Mammary epithelial cell (primary cell): ENCODE measurements at places on chromosomes 4 and X. TPM values are rescaled to one million over a fixed set of nuclear protein-coding genes. Genes with fewer than 3 reads are reported as not detected.
A peak's percentile ranks its signal among the peaks of the same experiment; 100 is the strongest.

DNA sequence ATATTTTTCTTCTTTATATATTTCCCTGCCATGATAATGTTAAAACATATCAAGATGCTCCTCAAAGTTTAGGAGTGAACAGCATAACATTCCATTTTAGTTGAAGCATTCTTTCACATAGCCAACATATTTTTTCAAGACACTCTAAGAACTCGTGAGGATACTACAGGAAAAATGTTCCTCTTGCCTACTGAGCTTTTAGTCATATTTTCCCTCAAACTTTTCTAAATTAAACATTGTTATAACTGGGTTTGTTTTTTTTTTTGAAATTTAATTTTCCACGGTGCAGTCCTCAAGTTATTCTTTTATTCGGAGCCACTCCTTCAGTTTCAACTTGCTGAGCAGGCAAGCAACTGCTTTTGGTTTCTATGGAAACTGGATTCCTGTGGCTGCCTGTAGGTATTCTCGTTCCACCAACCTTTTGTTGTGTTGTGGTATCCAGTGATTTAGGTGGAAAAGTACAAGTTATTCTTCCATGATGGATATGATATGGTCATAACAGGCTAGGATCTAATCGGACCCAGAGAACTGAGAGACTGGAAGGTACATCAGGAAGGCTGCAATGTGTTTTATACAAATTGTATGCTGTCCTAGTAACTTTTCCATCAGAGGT is 248.0 kb downstream of the TRIML1 start:
- peak; percentile 83 for DNase-seq

FGFBP2 gene
- total RNA-seq, result not detected

TMPRSS11D gene
- not detected in 2 replicates for total RNA-seq

VCX3A gene
- not detected in 2 replicates for total RNA-seq

DNA sequence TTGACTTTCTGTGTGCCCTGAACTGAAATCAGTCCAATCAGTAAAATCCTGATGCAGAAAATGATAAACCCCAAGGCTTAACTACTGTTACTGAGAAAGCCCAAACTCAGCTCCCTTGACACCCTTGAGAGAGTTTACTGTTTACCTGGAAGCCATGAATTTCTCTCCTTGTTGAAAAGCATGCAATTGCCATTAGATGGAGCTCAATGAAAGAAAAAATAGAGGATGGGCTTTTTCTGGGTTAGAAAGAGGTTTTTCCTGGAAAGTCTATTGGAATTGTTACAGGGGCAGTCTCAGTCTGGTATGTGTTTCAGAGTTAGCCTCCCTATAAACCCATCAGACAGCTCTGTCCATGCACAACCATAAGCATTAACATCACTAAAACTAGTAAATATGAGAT is 66.4 kb upstream of the C4orf54 start:
- DNase-seq, result no peak

GRCh38 chr4:41865306-41865980 is 69.8 kb upstream of the TMEM33 start:
- no peak for DNase-seq

IGFBP7 gene
- 73.4 and 99.7 TPM in 2 replicates for total RNA-seq

MAGEA2 gene
- total RNA-seq, result not detected in 2 replicates

GLUD2 gene
- total RNA-seq, result 0.24 and 0.27 TPM in 2 replicates

- no peak for DNase-seq
Observed at GRCh38 chr4:153481478-153481877, 15.3 kb downstream of the TMEM131L start.

TEX13D gene
- total RNA-seq, result not detected

GRCh38 chr4:121668368-121669162 is 28.2 kb downstream of the ANXA5 start:
- peak; percentile 86 for DNase-seq

- DNase-seq, result no peak
Observed at GRCh38 chrX:105526431-105526830, 295.9 kb upstream of the NRK start.

SLC6A8 gene
- total RNA-seq, result 20.5 TPM

- DNase-seq, result no peak
Observed at GRCh38 chrX:136055651-136056221, 70.5 kb downstream of the SLC9A6 start.

GRCh38 chrX:143869018-143869417 is 14.9 kb upstream of the UBE2NL start:
- DNase-seq, result no peak

DNA sequence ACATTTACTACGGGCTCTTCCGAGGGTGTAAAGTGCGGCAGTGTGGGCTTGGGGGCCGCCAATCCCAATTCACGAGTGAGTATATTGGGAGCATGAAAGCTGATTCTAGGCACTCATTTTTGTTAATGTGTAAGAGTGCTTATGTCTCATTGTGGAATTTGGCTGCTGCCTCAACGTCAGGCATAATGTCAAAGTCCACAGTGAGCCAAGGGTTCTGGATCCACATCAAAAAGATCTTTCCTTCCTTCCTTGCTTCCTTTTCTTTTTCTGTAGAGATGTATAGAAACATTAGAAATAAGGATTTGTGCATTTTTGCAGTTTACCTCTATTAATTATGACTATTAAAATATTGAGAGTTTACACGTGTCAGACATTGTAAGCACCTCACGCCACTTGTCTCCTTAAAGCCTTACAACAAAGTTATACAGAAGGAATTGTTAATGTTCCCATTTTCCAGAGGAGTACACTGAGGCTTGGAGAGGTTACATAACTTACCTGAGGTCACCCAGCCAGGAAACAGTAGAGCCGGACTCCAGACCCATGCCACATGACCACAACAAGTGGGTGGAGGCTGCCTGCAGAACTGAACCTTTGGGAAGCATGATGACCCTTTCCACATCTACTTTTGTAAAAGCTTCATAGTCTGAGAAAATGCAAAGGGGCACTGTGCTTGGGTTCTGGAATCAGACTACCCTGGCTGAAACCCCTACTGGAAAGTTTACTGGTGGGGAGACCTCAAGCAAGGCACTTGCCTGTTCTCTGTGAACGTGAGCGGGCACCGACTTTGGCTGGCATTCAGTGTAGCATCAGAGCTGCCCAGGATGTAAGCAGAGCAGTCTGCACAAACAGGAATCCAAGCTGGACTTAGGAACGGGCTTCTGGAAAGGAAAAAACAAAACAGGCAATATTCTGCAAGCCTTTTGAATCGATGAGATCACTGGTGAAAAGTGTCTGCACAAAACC is 761 bp downstream of the CLRN2 start:
- DNase-seq, result no peak

DNA sequence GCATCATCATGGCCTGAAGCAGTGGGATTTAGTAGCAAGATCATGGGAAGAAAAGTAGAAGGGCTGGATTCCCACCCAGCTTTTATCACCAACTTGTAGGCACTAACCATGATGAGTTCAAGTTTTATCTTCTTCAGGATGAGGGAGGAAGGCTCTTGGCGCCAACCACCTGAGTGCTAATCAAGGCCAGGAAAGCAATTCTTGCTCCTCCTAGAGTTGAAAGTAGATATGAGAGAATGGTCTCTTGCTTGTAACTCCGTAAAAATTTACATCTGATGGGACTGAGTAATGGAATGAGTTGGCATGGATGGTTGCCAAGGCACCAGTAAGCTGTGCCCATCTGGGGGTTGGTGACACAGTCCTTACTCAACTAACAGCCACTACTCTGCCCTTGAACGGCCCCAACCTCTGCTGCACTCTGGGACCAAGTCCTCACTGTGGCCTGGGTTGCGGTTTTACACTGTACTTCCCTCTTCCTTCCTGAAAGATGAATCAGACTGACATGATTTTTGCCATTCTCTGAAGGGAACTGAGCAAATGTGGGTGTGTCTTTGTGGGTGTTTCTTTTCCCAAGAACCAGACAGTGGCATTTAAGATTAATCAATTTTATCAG is 39.4 kb upstream of the NDP start:
- DNase-seq, result peak; percentile 93

GRCh38 chr4:16264798-16265197 is 38.5 kb upstream of the TAPT1 start:
- peak; percentile 24 for DNase-seq

- no peak for DNase-seq
Observed at GRCh38 chrX:18885328-18886004, 98.4 kb downstream of the PHKA2 start.

GRCh38 chr4:25608644-25609043 is 47.0 kb upstream of the SLC34A2 start:
- DNase-seq, result no peak

GRCh38 chrX:104084534-104085277 is 8.7 kb upstream of the TMSB15C start:
- DNase-seq, result no peak

DNA sequence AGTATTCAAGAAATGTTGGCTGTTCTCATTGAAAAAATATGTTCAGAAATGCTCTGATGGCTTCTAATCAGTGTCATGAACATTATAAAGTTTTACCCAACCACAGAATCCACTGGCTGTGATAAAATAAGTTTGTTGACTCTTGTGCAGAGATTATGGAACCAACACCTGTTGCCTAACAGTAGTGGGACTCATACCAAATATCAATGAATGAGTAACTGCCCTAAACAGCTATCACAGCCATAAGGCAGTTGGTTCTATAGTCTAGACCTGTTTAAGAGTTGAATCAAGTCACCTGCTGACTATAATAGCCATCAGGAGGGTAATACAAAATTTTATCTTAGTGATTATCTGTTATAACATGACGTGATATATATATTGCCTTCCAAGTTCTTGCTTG is 168.3 kb downstream of the ATOH1 start:
- DNase-seq, result no peak

DNA sequence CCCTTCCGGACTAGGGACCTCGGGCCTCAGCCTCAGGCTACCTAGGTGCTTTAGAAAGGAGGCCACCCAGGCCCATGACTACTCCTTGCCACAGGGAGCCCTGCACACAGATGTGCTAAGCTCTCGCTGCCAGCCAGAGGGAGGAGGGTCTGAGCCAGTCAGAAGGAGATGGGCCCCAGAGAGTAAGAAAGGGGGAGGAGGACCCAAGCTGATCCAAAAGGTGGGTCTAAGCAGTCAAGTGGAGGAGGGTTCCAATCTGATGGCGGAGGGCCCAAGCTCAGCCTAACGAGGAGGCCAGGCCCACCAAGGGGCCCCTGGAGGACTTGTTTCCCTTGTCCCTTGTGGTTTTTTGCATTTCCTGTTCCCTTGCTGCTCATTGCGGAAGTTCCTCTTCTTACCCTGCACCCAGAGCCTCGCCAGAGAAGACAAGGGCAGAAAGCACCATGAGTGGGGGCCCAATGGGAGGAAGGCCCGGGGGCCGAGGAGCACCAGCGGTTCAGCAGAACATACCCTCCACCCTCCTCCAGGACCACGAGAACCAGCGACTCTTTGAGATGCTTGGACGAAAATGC is at the start of gene WAS:
WAS (plus strand) TSS at position 389 of the 572 bp plus-strand sequence; CDS start at position 444, 55 bp downstream.
- no peak for DNase-seq

MAGEA12 gene
- total RNA-seq, result not detected in 2 replicates

DNA sequence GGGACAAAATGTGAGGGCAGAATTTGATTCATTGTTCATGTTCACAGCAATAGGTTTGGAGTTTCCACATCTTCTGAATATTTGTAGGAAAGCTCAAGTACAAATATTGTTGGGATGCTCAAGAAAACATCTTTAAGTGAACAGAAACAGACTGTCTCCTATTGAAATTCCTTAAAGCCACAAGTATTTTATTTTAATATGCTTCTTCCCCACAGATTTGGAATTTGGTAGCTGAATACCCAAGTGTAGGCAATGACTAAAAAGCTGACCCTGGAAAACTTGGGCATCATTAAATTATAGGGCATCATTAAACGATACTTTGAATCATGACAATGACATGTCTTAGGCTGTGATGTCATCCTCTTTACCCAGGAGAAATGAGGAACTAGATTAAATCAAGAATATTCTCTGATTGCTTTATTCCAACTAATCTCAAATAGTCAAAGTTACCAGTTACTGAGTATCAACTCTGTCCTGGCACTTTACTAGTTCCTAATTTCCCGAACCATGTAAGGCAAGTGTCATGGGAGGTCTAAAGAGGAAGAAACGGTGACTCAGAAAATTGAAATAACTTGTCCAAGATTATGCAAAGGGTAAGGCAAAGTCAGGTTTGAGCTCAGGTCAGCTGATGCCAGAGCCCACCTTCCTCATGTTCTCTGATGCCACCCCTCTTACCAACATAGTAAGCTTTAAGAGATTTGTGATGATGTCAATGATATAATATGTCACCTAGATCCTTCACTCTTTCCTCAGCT is 223.1 kb upstream of the LEF1 start:
- DNase-seq, result no peak

- no peak for DNase-seq
Observed at GRCh38 chr4:147984778-147985138, 252.9 kb downstream of the ARHGAP10 start.

GRCh38 chr4:109091727-109092409 is 210.6 kb downstream of the COL25A1 start:
- DNase-seq, result no peak

DNA sequence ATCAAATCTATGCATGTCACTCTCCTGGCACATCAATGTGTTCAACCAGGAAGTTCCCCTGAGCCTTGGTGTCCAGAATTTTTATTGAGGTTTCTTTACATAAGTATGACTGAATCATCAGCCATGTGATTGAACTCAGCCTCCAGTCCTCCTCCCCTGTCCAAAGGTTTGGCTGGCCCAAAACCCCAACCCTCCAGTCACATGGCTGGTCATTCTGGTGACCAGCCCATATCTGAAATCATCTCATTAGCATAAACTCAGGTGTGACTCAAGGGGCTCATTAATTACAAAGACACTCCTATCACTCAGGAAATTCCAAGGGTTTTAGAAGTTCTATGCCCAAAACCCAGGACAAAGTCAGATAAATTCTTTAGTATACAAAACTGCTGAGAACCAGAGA is 20.6 kb upstream of the SUPT20HL2 start:
- DNase-seq, result peak; percentile 23

- DNase-seq, result peak; percentile 36
Observed at GRCh38 chr4:174714393-174715211, 114.4 kb downstream of the GLRA3 start.

ENOX2 gene
- total RNA-seq, result 20.2 and 30.6 TPM in 2 replicates

DNA sequence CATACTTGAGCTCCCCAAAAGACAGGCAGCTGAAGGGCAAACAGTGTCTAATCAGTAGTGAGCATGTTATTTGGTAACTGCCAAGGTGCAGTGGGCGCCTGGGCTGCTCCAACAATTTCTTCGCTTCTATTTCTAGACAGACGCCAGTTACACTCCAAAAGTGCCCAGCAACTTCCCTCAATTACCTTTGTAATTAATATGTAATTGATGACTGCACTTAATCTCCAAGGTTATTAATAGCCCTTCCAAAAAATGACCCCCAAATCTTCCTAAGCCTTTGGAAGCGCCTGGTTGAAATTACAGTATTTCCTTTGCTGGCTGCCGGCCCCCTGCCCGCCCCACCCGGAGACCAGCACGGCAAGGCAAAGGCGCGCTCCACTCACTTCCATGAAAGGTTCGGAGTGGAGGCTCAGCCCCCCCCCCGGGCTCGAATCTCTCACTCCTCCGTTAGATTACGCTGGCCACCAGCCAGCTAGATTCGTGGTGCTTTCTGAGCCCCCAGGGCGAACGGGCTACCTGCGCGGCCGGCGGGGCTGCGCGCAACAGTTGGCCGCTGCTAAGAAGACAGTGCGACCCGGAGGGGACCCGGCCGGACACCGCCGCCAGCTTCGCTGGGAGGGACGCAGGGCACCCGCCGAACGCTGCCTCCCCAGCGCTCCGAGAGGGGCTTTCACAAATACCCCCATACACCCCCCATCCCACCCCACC is 1.9 kb downstream of the GPC4 start:
- no peak for DNase-seq
